ENCODE measurements at places on chromosomes 13 and 19.

DNA sequence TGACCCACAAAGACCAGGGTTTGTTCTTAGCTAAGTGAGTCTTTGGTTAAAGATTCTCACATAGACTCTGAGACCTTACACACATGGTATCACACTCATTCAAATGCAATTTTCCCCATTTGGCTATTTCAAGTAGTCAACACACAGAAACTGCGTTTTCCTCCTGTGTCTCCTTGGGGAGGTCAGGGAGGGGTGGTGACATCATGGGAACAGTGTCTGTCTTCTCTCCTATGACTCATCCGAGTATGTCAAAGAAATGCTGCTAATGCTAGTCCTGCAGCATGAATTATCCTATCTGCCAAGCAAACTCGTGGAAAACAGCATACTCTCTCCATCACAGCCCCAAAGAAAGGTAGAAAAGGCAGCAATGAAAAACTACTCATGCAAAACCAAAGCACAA, 100.2 kb downstream of the ENOX1 start:
- DNase-seq = no peak

DNA sequence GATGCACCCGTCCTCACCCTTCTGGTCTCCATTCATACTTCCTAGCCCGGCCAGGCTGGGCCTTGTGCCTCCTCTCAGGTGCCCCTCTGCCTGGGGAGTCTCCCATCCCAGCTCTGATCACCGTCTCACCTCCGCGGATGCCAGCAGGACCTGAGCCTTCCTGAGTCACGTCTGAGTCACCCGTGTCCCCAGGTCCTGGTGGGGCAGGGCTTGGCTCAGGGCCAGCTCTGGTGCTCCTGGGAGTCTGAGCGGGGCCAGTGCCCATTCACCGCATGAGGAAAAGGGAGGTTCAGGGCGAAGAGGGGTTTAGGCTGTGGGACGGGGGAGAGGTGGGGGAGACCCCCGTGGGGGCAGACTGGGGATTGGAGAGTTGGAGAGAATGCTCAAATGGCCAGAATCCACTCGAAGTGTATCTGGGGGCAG, 593 bp downstream of the ATP8B3 start:
- DNase-seq = no peak

DNA sequence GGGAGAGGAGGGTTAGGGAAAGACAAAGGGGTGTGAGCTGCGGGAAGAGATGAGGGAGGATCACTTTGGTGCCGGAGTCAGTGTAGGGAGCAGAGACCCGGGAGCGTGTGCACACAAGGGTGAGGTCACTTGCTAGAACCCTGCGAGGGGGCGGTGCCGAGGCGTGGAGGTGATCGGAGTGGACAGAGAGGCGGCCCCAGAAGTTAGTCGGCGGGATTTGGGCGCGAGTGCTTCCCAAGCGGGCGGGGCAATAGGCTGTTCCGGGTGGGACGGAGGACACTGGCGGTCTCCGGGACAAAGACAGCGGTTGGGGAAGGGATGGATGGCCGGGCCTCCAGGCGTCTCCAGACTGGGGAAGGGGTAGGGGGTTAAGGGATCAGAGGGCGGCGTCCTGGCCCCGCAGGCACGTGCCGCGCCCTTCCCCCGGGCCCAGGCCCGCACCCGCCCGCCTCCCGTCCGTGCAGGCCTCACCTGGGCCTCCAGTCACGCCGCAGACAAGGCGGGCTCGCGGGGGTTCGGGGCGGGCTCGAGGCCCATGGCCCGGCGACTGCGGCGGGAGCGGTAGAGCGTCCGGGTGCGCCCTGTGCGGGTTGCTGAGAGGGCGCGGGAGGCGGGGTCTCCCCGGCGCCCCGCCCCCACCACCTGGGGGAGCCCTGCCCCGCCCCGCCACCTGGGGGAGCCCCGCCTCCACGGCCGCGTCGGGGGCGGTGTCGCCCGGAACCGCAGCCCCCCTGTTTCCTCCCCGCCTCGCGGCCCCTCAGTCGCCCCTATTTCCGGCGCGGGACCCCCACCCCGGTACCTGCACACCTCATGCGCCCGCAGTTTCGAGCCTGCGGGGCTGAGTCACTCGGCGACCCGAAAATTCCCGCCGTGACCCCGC, at the start of gene LPAR2:
TSS of gene LPAR2 (minus strand) at position 600 of the 880 bp plus-strand sequence. CDS start 945 bp downstream, outside the sequence.
- peak; percentile 66 for DNase-seq

DNA sequence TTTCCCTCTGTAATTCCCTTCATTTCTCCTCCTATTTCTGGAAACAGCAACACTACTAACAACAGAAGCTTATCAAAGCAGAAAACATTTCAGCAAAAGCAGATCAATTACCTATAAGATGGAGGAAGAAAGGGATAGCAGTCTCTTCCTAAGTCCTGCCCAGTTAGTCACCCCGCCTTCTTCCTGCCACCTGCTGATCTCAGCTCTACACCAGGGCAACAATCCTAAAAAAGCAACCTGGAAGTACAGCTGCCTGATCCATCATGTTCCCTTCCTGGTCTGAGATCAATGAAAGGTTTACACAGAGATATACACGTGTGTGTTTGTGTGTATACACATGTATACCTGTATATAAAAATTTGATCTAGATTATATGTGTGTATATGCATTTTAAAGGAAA, 59.4 kb downstream of the TSC22D1 start:
- DNase-seq = no peak

DNA sequence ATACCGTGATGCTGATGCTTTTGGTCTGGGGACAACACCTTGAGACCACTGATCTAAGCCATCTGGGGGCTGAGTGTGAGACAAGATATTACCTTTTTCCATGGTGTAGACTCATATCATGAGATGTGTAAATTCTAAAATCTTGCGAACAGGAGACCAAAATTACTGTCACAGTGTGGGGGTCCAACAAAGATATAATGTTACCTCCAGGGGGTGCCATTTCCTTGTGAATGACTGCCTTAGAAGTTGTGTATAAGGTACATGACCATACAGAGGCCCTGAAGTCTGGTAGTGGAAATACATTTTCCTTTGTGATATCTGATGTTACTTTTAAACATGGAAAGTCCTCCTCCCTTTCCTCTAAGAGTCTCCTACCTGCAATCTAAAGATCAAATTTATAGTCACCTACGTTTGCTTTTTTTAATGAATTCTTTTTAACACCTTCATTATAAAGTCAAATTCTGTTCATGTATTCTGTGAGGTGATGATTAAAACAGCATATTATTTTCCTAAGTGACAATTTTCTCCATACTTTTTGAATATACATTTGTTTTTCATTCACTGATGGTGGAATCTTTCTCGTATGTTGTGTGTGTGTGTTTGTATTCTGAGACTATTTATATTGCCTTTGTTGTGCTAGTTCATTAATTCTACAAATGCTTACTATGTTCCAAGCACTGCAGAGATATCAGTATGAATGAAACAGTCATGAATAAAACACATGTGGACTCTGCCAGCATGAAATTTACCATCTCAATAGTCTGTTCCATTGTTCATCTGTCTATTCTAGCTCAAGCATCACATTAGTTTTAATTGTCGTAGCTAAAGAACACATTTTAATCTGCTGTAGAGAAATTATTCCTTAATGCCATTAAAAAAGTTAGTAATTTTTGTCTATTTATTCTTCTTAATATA, 113.7 kb downstream of the RFC3 start:
- DNase-seq = no peak

GRCh38 chr19:42397263-42398166, 7.4 kb upstream of the CNFN start:
- DNase-seq = no peak

DNA sequence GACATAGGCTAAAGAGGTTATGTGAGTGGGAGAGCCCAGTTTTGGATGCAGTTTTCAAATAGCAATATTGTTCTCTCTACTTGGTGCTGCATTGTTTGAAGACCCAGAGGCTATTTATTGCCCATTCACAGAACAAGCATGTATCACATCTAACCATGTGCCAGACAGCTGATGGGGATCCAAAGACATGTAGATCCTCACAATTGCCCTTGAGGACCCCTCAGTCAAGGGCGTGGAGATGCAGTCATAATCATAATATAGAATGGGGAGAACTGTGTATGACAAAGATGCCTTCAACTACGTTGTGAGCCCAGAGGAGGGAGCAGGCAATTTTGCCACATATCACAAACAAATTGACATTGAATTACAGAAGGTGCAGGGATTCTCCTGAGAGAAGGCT, 70.5 kb downstream of the NHLRC3 start:
- DNase-seq = no peak

GRCh38 chr13:80441968-80442367, 101.0 kb upstream of the SPRY2 start:
- no peak for DNase-seq

- no peak for DNase-seq
Observed at GRCh38 chr13:100182900-100183490, 94.1 kb downstream of the PCCA start.

DNA sequence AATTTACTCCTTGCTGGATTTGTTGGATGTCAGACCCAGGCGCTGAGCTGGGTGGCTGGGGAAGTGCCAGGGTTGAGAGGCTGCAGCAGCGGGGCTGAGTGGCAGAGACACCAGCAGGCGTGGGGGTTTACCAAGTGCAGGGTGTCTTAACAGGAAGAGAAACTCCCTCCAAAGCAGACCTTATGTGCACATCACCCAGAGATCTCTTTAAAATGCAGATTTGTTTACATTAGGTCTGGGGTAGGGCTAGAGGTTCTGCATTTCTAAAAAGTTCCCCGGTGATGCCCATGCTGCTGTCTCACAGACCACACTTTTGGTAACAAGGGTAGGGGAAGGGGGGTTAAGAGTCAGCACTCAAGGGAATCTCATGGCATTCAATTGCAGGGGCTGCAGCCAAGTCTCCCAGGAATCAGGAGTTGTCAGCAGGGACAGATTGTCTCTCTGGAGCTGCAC, 80.7 kb upstream of the OLFM4 start:
- no peak for DNase-seq

Data from activated gamma-delta T cell treated with anti-CD3 and anti-CD28 coated beads, Interleukin-2, amount 50 U/mL, for 16 hours (primary cell).